SK-N-SH (cell line): ENCODE measurements at places on chromosomes 3 and 15.
A peak's percentile ranks its signal among the peaks of the same experiment; 100 is the strongest.

DNA sequence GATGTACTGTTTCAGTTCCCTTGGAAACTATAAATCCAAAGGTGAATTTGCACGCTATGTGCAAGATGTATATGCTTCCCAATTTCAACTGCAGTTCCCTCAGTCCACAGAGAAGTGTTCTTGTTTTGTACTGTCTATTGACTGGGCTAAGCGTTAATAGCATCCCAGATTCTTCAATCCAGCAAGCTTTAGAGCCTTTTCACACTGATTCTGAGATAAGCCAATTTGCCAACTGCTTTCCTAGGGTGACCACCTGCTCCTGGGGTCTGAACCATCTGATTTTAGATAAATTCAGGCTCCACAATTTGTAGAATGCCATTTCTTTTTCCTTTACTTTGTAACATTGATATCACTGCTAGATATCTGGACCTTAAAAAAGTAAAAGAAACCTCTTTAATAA, 340.1 kb downstream of the PTPRG start:
- DNase-seq: no peak

- DNase-seq: no peak
Observed at GRCh38 chr15:88487178-88487795, 19.8 kb downstream of the MRPS11 start.

DNA sequence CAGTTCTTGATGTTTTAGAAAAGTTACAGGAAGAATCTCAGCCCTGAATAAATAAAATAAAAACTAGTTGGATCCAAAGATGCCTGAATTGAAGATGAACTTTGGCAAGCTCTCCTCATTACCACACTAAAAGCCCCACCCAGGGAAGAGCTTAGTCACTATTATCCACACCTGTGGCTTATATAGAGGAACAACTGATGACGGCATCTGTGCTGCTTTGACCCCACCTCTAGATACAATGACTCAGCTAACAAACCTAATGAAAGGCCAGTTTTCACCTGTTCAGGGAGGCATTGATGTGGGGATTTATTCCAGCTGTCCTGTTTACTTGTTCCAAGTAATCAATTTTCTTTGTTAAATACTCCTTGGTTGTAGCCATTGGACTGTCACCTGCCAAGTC, 604.7 kb upstream of the EPHA6 start:
- no peak for DNase-seq

DNA sequence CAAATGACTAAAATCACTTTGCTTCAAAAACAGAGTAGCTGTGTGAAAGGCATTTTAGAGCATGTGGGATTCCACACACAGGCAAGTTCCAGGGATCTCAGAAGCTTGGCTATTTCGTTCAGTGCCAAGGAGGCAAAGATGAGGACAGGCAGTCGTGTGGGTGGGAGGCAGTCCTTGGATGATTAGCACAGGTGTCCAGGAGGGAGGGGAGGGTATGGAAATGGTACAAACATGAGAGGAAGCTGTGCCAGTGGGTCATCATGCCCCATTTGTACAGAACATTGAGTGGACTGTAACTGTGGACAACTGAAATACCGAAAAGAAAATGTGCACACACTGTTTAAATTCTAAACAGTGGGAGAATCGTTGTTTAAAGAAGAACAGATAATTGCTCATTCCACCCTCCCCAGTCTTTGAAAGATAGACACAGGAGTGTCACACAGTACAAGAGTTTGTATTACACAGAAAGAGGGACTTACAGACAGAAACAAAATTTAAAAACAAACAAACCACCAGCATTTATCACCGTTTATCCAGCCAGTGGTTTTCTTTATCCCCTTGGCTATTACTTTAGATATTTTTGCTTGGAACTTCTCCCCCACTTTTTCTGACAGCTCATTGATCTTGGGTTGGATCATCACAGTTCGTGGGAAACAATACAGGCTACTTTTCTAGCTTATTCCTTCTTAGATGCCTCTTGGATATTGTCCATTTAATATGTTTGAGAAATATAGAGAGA, 122.9 kb downstream of the GREM1 start:
- DNase-seq: no peak

DNA sequence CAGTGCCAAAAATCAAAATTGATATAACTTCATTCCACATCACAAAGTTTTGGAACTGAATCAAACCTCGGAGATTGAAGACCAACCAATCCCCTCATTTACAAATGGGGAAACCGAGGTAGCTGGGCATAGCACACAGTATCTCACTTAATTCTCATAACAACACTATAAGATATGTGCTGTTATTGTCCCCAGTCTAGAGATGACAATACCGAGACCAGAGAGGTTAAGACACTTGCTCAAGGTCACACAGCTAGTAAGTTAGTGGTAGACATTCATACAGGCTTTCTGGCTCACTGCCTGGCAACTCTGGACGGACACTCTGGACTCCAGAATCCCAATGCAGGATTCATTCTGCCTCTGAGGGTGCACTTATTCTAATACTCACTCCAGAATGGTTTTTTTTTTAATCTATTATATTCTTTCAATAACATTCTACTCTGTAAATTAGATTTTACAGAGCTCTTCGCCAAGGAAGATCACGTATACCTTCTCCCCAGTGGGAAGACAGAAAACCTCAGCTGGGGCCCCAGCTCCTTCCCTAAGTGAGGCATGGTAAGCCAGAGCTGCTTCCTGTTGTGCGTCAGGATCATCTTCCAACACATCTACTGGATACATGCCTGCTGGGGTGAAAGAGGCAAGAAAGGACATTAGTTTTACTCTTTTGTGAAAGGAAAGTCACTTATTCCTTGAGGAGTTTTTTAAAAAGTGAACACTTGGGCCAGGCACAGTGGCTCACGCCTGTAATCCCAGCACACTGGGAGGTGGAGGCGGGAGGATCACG, 128.4 kb upstream of the IGF1R start:
- DNase-seq: no peak

DNA sequence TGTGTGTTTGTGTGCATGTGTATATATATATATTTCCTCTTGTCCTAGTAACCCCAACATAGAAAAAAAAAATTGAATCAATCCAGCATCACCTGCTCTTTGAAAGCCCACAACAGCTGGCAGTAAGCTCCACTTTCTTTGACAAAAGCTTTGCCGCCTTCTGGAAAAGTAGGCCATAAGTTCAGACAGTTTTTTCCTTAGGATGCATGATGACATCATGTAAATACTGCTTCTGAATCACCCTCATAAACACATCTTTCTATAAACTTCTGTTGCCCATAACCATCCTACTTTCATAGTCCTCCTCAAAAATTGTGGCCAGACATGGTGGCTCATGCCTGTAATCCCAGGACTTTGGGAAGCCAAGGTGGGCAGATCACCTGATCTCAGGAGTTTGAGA, 67.4 kb downstream of the CSNK1G1 start:
- DNase-seq: no peak

DNA sequence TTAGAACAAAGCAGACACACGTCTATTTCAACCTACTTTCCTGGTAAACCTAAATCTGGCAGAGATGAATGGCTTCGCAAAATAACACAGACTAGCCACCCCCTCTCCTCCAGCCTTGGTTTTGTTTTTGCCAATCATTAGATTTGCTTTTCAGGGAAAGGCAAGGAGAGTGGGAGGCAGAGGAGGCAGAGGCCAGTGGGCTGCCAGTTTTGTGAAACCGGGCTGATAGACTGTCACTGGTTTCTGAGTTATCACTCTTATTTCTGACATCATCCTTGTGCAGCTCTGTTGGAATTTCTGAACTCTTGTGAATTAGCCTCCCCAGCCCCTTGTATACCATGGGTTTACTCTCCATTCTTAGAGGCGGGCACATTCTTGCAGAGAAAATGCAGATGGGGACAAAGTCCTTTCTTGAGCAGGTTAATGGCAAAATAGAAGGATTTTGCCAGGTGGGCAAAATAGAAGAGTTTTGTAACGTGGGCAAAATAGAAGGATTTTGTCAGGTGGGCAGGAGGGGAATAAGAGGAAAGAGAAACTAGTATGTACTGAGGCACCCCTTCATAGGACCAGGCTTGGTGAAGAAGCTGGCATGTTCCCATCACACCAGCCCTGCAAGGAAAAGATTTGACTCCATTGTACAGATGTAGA, 3.2 kb upstream of the FEM1B start:
- DNase-seq: no peak

GRCh38 chr3:52044869-52045619, 11.3 kb downstream of the DUSP7 start:
- peak; percentile 58 for DNase-seq

GRCh38 chr3:42790714-42791229, 13.5 kb downstream of the HIGD1A start:
- DNase-seq: no peak

GRCh38 chr3:88936831-88937230, 170.6 kb upstream of the EPHA3 start:
- no peak for DNase-seq

DNA sequence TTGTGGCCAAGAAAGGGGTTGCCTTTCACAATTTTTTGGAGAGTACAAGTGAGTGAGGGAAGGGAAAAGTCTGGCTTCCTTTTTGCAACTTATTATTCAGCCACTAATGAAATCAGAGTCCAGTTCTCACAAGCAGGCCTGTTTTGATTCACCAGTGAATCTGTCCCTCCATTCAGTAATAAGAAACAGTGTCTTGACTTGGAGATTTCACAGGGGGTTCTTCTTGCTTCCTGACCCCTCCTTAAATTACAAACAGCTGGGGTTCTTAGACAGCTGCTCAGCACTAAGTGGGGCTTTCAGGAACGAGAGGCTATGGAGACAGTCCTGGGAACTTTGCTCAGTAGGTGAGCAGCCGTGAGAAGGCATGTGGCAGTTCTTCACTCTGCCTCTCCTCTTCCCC, 24.5 kb downstream of the SEMA3G start:
- DNase-seq: no peak

GRCh38 chr3:189040656-189041335, 131.0 kb upstream of the TPRG1 start:
- DNase-seq: no peak

DNA sequence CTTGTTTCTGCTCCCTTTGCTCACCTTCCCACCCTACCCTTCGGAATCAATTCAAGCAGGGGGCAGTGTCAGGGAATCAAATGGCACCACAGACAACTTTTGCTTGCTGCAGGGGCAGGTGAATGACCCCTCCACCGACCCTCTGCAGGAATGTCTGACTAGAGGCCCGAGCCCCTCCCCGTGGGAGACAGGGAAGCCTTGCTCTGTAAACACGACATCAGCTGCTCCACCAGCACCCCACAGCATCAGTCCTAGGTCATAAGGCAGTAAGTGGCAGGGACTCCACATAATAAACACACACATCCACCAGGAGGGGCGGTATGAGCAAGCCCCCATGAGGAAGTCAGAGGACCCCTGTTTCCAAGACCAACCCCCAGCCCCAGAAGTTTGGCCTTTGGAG, 2.0 kb upstream of the SLC26A6 start:
- no peak for DNase-seq

DNA sequence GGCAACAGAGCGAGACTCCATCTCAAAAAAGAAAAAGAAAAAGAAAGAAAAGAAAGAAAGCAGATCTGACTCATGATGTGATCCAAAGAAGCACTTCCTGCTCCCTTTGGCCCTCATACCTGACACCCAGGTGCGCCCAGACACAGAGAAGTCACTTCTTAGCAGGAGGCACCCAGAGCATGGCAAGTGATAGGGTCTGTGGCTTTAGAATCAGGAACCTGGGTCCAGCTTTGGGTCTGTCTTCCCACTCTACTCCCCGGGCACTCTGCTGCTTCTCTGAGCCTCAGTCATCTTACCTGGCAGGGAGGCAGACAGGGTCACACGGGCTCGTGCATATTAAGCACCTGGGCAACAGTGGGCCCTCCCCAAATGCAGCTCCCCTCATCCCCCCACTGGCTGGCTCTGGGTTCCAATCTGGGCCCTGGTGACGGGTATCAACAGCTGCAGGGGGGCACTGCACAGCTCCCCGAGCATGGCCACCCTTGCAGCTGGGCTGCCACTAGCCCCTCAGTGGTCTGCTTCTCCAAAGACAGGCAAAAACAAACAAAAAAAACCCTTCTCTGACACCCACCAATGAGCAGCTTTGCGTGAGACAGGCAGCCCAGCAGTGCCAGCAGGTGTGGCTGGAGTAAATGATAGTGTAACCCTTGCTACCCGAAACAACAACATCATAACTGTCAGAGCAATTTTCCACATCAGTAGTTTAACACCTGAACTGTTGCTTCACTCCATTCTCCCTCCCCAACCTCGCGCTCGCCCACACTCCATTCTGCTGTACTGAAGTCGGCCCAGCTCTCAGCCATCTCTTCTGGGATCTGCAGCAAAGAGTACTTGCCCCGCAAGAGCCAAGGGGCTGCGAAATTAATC, 99.8 kb downstream of the MEGF11 start:
- no peak for DNase-seq

- peak; percentile 47 for DNase-seq
Observed at GRCh38 chr15:73240866-73241499, 127.8 kb downstream of the HCN4 start.

GRCh38 chr3:175246766-175247165, 387.6 kb downstream of the NAALADL2 start:
- DNase-seq: no peak

GRCh38 chr3:158725348-158726011, 6.8 kb downstream of the RARRES1 start:
- no peak for DNase-seq

DNA sequence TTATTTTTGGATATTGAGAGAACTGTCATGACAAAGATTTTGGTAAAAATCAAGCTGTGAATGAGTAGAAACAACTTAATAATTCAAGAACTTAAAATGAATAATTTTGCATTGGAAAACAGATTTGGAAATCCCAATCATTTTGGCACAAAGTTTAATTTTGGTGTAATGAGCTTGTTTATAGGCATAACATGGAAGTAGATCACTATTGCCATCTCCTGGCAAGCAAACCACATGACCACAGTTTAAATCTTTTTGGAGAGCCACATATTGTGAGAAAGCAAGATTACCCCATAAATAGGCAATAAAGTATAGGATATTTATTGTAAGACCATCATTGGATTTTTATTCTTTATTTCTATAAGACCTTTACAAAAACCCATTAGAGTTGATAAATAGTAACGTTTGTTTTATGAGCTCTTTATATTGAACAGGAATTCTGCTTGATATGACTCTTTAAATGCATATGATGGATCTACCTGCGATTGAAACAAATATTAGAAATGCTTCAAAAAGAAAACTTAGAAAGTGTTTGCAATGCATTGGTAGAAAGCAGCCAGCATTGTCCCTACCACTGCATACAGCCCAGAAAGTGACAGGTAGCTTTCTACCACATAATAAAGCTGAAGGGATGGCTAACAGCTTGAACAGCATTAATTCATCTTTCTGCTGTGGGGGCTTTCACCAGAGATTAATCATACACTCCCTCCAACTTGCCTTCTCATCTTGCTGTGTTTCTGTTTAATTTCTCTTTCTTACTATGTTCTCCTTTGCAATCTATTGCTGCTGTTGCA, 766.8 kb downstream of the TBL1XR1 start:
- peak; percentile 39 for DNase-seq

GRCh38 chr15:90449206-90449735, 61.2 kb downstream of the IQGAP1 start:
- DNase-seq: no peak

- DNase-seq: no peak
Observed at GRCh38 chr15:36498916-36499315, 80.5 kb upstream of the CDIN1 start.

DNA sequence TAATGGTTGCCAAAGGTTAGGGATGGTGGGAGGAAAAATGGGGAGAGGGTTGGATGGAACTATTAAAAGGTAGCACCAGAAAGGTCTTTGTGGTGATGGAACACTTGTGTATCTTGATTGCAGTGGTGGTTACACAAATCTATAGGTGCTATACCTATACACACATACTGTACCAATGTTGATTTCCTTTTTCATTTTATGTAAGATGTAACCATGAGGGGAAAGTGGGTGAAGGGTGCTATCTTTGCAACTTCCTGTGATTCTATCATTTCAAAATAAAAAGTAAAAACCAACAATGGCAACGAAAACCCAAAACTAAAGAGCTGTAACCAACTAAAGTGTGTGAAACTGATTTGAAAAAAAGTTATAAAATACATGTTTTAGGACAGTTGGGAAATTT, 761 bp upstream of the ZNF35 start:
- DNase-seq: no peak
